Stimulated activated CD8-positive, alpha-beta memory T cell treated with anti-CD3 and anti-CD28 coated beads, Interleukin-7, amount 100 ng/mL, for 1 hour (primary cell): ENCODE measurements at places on chromosomes 5 and 9.

GRCh38 chr9:114087721-114088120, 9.6 kb upstream of the AMBP start:
- no peak for DNase-seq

DNA sequence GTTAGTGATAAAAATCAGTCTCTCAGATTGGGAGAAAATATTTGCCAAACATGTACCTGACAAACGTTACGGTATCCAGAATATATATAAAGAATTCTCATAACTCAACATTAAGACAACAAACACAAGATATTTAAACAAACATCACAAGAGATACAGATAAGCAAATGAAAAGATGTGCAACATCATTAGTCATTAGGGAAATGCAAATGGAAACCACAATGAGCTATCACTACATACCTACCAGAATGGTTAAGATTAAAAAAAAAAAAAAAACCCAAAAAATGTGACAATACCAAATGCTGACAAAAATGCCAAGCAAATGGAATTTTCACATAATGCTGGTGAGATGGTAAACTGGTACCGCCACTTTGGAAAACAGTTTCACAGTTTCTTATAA, 15.4 kb downstream of the CERT1 start:
- no peak for DNase-seq

GRCh38 chr5:130278136-130278535, 373.9 kb downstream of the CHSY3 start:
- no peak for DNase-seq

DNA sequence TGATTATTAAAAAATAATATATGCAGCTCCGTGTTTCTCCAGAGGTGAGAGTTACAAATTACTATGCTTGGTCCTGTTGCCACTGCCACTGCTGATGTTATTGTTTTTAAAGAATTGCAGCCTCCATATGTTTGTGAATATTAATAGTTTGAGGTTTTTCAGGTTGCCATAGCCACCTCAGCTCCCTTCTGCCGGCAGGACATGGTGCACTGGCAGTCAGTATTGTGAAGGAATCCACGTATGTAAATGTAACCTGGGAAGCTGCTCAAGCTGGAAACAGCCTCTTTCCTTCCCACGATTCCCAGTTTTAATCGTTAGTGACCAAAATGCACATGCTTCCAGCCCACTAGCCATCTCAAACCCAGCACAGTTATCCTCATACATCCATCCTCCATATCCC, 184.4 kb upstream of the CCNG1 start:
- no peak for DNase-seq

DNA sequence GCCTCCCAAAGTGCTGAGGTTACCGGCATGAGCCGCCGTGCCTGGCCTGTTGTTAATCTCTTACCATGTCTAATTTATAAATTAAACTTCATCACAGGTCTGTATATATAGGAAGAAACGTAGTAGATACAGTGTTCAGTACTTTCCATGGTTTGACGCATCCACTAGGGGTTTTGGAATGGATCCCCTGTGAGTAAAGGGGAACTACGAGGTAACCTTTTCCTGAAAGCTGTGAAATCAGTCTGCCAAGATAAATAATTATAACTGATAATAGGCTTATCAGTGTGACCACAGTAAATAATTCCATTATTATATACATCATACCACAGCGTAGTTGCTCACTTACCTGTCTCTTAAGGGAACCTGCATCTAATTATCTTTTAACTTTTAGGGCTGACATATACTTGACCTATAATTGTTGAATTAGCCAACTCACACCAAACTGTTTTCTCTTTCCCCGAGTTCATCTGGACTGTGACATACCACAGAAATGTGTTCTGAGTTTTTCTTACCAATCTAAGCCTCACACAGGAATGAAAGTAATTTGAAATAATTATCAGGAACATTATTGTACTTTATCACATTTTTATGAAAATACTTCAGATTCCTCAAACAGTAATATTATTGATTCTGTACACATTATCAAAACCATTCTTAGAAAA, 42.9 kb downstream of the DAPK1 start:
- DNase-seq: no peak

GRCh38 chr9:27329291-27329690, 32.3 kb upstream of the EQTN start:
- DNase-seq: no peak

DNA sequence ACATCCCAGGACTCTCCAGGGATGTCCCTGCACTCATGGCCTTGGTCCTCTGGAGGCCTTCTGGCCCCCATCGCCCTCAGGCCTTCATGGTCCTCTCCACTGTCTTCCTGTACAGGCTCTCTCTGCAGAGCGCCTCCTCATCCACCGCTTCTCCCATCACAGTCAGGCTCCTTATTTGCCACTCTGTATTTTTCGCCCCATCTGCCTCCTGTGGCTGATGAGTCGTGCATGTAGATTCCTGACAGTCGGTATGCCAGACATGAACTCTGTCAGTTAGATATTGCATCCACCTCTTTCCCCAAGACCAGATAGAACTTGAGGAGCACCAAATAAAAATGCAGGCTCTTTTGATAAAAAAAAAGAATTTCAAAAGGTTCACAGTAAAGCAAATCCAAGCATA, 362.8 kb downstream of the IRX1 start:
- DNase-seq: no peak

DNA sequence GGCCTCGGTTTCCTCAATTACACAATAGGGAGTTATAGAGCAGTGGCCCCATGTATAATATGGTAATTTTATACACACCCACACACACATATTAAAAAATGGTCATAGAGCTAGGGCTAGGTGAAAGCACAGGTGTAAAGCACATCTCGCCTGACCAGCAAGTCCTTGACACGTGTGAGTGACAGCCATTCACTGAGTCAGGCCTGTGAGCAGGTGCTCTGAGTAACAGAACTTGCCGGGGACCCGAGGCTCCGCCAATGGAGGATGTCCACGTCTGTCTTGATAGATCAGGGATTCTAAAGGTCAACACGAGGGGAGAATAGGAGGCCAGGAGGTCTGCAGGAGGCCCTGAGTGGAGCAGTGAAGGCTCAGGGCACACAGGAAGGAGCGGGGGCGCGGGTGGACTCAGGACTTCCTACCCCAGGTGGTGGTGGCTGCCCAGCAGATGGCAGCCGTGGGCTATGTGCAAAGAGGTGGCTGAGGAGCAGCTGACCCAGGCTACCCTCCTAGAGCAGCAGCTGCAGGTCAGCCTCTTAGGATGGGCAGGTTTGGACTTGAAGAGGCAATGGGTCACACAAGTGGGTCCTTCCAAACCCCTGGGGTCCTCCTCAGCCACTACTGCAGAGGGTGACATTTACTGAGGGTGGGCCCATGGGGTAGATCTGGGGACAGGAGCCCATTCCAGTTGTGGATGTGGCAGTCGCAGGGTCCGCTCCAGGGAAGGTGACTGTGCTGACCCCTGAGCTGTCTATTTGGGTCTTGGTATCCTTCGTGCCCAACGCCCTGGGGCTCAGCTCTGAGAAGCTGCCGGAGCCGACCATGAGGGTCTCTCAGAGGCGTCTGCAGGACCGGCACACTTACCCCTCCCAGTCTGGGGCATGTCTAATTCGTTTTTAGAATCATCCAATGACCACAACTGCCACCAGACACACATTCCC, 45.9 kb downstream of the PRRT1B start:
- DNase-seq: peak; percentile 55

GRCh38 chr5:125149527-125149926, 403.1 kb upstream of the ZNF608 start:
- DNase-seq: no peak

DNA sequence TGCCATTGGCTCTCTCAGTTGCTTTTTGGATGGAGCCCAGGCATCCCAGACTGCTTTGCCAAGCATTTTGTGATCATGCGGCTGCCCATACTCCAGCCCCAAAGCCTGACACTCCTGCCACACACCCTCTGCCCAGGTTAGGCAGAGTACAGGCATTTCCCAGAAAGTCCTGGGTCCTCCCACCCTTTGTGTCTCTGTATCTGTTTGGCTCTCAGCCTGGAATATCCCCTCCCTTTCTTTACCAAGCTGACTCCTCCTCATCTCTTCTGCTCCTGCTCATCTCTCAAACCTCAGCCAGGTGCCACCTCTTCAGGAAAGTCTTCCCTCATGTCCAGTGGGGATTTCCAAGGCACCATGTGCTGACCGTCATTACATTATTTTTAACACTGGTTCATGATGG, 14.3 kb upstream of the SH3RF2 start:
- DNase-seq: no peak

- no peak for DNase-seq
Observed at GRCh38 chr5:142314606-142315005, 10.2 kb downstream of the SPRY4 start.

DNA sequence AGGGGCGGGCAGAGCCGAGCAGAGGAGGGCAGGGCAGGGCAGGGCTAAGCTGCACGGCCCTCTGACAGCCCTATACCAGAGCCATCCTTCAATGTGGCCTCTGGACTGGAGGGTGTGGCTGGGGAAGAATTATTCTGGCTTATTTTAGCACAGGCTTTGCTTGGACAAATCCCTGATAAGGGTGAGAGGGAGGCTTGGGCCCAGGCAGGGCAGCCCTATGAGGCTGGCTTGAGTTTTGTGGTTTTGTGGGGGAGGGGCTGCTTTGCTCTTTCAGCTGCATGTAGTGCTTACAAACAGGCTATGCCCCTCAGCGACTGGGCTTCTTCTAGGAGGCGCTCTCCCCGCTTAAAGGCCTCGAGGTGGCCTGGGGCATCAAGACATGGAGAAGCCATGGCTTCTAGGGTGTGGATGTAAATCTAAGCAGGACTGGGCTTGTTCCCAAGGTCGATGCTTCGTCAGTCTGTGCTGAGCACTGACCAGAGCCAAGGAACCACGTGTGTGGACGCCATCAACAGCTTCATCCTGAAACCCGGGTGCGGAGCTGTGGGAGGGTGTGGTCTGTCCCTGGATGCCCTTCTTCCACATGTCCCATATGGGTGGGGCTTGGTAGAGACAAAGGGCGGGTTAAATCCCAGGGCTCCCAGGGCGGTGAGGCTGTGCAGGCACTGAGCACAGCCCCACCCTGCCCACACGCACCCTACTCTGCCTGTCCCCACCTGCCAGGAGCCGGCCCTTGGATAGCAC, 45.7 kb upstream of the IPPK start:
- no peak for DNase-seq

DNA sequence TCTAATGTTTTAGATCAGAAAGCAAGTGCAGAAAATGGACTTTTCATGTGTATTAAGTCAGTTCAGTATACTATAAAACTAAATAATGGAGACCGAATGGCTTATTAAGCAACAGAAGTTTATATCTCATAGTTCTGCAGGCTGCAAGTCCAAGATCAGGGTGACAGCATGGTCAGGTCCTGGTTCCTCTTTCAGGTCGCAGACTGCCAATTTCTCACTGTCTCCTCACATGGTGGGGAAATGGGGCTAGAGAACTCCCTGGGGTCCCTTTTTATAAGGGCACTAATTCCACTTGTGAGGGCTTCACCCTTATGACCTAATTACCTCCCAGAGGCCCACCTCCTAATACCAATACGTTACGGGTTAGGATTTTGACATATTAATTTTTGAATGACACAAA, 48.7 kb downstream of the RICTOR start:
- no peak for DNase-seq
